ENCODE measurements at places on chromosomes 7 and 10.

- no peak for DNase-seq
Observed at GRCh38 chr7:44058759-44059218, 6.6 kb downstream of the PGAM2 start.

- no peak for DNase-seq
Observed at GRCh38 chr10:83909001-83909400, 230.3 kb upstream of the GHITM start.

- no peak for DNase-seq
Observed at GRCh38 chr10:110275128-110275729, 29.5 kb downstream of the SMNDC1 start.

- DNase-seq = no peak
Observed at GRCh38 chr10:26291721-26292480, 75.3 kb downstream of the GAD2 start.

DNA sequence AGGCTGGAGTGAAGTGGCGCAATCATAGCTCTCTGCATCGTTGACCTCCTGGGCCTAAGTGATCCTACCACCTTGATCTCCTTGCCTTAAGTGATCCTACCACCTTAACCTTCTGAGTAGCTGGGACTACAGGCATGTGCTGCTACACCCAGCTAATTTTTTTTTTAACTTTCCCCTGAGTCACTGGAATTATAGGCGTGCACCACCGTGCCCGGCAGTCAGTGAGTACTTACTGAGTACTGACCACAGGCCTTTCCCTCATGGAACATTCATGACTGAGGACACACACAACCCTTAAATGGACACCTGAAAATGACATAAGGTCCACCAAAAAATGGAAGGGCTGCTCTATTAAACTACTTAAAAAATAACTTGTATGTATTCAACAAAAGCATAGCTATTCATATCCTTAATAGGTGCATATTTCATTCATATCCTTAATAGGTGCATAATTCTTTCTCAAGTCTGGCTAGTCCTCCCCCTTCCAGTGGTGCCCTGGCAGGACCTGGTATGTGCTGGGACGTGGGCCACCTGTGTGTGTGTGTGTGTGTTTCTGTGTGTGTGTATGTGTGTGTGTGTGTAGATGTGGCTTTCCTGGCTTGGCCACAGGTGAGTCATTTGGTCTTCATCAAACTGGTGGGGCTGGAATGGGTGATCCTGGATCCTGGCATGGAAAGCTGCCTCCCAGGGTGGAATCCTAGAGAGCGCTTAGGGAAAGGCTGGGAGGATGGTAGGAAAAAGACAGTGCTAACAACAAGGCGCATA is 3.5 kb downstream of the FAM180A start:
- DNase-seq = peak; percentile 47

- DNase-seq = no peak
Observed at GRCh38 chr10:69787681-69788080, 14.0 kb upstream of the COL13A1 start.

GRCh38 chr7:151711906-151712809 is 164.8 kb downstream of the PRKAG2 start:
- DNase-seq = no peak

DNA sequence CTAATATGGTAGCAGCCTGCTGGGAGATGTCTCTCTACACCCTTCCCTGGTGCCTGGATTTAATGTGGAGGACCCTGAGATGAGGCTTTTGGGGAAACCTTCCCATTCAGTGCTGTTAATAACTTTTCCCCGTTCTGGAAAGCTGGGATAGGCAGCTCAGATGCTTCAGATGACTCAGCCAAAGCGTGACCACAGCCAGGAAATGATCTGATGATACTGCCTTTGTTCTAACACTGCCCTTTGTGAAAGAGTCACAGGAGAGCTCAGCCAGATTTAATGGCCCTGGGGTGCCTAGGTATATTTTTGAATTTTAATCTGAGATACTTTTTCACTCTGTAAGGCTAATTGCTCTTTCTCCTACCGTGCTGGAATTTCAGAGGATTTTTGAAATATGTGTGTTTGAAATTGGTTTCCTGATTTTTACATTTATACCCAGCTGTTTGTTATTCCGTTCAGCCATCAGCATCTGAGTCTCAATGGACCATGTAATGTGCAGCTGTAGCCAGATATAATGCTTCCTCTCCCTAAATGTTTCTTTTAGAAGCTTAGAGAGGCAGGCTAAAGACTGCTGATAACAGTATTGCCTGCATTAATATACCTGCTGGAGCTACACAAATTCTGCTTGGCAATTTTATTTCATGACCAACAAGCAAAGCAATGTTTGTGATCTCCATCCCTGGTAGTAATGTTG is 17.8 kb downstream of the CELF2 start:
- DNase-seq = peak; percentile 82

DNA sequence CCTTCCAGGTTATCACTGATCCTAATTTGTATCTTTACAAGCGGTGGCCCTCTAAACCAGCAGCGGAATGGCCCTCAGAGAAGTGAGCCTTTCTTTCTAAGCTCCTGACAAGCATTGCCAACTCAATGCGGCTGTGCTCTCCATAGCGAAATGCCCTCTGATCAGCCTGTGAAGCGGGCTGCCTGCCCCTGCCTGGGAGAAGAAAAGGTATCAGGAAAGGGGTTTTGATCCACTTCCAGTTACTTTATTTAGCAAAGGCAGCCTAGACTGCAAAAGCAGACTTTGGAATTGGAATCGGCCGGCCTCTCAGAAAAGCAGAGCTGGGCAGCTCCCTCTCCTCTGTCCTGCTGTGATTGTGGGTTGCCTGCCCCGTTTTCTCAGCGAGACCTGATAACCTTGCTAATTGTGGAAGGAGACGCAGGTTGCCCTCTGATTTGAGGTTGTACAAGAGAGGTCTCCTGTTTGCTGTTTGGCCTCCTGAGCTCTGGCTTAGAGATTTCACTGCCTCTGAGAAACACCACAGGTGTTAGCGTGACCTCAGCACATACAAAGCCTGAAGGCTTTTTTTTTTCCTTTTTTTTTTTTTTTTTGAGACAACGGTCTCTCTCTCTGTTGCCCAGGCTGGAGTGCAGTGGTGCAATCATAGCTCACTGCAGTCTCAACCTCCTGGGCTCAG is 53.9 kb upstream of the SH2B2 start:
- no peak for DNase-seq

DNA sequence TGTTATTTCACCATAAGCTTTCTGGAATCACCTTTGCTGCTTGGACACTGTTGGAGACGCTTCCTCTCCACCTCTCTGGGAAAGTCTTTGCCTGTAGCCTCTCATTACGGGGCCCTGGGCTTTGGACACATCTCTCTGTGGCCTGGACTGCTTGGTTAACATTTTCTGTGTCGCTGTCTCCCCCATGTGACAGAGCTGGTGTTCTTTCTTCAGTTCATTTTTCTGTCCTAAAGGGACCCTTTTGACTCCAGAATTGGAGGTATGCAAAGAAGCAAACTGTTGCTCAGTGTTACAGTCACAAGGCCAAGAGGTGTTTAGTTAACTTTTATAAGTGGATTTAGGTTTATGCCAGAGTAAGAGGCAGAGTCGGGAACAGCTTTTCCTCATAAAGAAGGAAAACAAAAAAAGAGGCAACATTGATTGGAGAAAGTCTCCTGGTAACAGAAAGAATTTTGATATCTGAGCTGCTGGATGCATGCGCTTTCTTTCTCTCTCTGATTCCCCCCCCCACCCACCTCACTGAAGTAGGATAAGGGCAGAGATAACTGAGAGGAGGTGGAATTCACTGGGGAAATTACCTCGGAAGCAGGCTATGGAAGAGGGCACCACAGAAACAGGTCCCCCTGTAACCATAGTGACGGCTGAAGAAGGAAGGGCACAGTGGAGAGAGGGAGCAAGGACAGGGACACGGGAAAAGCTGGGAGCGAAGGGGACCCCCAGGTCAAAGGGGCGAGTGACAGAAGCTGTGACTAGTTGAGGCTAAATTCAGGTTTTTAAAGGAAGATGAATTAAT is 57.8 kb downstream of the LGI1 start:
- no peak for DNase-seq

DNA sequence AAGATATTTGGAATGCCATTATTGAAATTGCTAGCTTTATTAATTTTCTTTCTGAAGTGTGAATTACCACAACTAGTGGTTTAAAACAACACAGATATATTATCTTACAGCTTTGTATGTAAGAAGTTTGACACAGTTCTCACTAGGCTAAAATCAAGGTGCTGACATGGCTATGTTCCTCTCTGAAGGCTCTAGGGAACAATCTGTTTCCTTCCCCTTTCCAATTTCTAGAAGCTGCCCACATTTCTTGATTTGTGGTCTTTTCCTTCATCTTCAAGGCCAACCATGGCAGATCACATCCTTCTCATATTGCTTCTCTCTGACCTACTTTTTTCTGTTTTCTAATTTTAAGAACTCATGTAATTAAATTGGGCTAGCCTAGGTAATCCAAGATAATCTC is 43.3 kb upstream of the SLC26A3 start:
- DNase-seq = no peak

GRCh38 chr7:50088463-50089129 is 4.5 kb downstream of the ZPBP start:
- DNase-seq = no peak

DNA sequence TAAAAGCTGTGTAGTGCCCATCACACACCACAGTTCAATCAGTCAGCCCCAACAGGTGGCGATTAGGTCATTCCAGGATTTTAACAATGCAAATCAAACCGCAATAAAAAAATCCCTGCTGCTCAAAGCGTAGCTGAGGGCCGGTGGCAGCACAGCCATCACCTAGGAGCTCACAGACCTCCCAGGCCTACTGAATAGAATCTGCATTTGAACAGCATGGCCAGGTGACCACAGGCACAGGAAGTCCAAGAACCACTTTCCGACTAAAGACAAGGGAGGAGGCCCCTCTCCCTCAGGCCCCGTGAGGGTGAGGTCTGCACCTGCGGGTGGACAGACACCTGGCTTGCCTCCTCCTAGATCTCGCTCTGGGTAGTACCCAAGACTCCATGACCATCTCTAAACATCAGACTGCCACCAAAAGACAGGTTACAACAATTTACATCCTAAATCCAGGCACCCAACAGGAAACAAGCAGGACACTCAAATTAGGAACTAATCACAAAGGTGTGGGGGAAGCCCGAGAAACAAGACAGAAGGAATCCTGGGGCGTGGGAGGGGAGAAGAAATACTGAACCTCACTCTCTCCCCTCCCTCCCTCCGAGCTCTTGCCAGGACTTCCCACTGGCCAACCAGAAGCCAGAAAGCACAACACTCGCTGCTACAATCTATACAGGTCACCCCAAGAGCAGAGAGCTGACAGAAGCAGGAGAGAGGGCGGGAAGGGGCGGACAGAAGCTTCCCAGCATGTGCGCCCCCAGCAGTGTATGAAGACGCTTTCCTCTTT is 19.2 kb downstream of the GNA12 start:
- DNase-seq = no peak

DNA sequence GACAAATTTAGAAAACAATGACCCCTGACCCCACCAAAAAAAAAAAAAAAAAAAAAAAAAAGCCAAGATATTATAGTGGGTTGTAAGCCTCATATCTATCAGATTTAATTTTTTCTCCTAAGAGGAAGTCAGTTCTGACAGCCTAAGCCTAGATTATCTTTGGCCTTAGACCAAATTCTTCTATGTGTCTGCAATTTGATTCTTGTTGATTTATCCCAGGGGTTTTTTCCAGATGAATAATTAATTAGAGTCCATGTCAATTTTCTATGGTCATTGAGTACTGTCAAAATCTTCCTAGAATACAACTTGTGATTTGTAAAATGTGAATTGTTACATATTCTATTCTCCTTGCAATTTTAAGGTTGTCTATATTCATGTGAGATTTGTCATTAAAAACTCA is 151.6 kb upstream of the CACNA2D1 start:
- DNase-seq = no peak

- peak; percentile 66 for DNase-seq
Observed at GRCh38 chr10:76382381-76382851, 951.0 kb downstream of the LRMDA start.

- DNase-seq = no peak
Observed at GRCh38 chr7:131547589-131547988, 8.8 kb downstream of the PODXL start.

DNA sequence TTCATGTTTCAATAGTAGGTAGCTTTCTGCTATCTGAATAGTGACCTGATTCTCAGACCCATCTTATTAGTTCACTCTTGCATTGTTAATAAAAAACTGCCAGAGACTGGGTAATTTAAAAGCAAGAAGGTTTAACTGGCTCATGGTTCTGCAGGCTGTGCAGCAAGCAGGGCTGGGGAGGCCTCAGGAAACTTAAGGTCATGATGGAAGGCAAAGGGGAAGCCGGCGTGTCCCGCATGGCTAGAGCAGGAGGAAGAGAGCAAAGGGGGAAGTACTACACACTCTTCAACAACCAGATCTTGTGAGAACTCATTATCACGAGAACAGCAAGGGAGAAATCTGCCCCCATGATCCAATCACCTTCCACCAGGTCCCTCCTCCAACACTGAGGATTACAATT is 185.2 kb upstream of the PITRM1 start:
- no peak for DNase-seq

- DNase-seq = no peak
Observed at GRCh38 chr10:12218991-12219390, 23.0 kb downstream of the CDC123 start.

DNA sequence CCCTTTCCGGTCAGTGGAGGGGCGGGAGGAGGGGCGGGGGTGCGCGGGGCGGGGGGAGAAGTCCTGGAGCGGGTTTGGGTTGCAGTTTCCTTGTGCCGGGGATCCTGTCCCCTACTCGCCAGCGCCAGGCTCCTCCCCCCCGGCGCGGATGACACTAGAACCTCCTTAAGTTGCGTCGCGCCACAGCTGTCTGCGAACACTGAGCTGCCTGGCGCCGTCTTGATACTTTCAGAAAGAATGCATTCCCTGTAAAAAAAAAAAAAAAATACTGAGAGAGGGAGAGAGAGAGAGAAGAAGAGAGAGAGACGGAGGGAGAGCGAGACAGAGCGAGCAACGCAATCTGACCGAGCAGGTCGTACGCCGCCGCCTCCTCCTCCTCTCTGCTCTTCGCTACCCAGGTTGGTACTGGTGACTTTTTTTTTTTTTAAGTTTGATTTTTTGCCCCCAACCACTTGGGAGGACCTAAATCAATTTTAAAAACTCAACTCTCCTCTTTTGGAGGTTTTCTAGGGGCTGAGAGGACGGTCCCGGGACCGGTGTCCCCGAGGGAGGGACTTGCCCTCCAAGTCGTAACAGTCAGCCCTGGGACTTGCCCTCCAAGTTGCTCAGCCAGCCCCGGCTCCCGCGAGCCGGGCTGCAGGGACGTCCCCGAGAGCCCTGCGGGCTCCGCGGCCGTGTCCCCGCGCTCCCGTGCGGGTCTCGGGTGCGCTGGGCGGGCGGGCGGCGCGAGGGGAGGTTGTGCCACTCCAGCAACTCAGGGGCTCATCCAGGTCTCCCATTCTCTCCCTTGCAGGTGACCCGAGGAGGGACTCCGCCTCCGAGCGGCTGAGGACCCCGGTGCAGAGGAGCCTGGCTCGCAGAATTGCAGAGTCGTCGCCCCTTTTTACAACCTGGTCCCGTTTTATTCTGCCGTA is at the start of gene GATA3:
TSS of gene GATA3 (plus strand) at position 195 of the 914 bp plus-strand sequence. CDS start 968 bp downstream, outside the sequence.
- peak; percentile 72 for DNase-seq

GRCh38 chr10:70903262-70903921 is 15.0 kb upstream of the PCBD1 start:
- peak; percentile 84 for DNase-seq

DNA sequence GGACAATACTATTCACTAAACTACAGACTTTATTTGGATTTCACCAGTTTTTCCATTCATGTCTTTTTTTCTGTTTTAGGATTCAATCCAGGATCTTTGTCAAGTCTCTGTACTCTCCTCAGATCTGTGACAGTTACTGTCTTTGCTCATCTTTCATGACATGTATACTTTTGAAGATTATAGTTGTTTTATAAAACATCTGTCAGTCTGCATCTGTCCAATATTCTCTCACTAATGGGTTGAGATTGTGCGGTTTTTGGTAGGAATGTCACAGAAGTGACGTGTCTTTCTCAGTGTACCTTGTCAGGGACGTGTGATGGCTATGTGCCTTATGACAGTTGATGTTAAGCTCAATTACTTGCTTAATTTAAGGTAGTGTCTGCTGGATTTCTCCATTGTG is 124.9 kb upstream of the TPK1 start:
- DNase-seq = no peak
